ENCODE measurements at places on chromosomes 6 and 20. TPM values are rescaled to one million over a fixed set of nuclear protein-coding genes. Genes with fewer than 3 reads are reported as not detected.

DNA sequence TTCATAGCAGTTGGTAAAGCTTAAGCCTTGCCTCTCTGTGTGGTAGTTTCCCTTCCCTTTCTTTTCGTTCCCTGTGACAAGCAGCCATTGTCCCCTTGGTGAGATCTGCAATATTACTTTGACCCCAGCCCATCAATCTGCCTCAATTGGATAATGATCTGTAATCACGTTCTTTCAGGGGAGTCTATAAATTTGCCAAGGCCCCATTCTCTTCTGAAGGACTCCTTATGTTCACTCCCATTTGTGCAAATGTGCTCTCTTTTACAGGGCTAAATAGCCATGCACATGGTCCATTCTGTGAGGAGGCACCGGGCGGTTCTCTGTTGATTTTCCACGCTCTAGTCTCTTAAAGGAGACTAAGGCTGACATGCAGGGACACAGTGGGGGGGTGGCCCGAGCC, 660.4 kb upstream of the SLC35B3 start:
- DNase-seq: no peak
- H3K36me3 ChIP-seq: no peaks in the 10 kb centered on the region
- no peaks in the 10 kb centered on the region for H3K27me3 ChIP-seq
- no peak overlapping the region for H3K4me3 ChIP-seq

DNA sequence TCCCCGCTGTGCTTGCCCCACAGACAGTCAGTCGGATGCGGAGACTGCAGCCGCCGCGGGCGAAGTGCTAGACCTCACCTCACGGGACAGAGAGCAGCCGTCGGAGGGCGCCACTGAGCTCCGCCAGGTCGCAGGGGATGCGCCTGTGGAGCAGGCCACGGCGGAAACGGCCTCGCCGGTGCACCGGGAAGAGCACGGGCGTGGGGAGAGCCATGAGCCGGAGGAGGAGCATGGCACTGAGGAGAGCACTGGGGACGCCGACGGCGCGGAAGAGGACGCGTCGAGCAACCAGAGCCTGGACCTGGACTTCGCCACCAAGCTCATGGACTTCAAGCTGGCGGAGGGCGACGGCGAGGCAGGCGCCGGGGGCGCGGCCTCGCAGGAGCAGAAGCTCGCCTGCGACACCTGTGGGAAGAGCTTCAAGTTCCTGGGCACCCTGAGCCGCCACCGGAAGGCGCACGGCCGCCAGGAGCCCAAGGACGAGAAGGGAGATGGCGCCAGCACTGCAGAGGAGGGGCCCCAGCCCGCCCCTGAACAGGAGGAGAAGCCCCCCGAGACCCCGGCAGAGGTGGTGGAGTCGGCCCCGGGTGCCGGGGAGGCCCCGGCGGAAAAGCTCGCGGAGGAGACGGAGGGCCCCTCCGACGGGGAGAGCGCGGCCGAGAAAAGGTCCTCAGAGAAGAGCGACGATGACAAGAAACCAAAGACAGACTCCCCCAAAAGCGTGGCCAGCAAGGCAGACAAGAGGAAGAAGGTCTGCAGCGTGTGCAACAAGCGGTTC, 66.4 kb downstream of the SSR1 start:
- DNase-seq: peak; percentile 81
- H3K36me3 ChIP-seq: peaks cover 71% of the 10 kb centered on the region
- no peak overlapping the region for H3K27ac ChIP-seq

The TFAP2D gene
- total RNA-seq: not detected

GRCh38 chr20:23782366-23782983, 31.7 kb upstream of the CST1 start:
- no peaks in the 10 kb centered on the region for H3K4me1 ChIP-seq
- H3K27me3 ChIP-seq: no peaks in the 10 kb centered on the region
- H3K36me3 ChIP-seq: no peaks in the 10 kb centered on the region
- no peak overlapping the region for H3K27ac ChIP-seq

The APOBEC2 gene
- not detected for total RNA-seq
